ENCODE measurements at places on chromosomes 1 and 21. TPM values are rescaled to one million over a fixed set of nuclear protein-coding genes. Genes with fewer than 3 reads are reported as not detected.

The CRABP2 gene
- 3.1 TPM for polyA plus RNA-seq

DNA sequence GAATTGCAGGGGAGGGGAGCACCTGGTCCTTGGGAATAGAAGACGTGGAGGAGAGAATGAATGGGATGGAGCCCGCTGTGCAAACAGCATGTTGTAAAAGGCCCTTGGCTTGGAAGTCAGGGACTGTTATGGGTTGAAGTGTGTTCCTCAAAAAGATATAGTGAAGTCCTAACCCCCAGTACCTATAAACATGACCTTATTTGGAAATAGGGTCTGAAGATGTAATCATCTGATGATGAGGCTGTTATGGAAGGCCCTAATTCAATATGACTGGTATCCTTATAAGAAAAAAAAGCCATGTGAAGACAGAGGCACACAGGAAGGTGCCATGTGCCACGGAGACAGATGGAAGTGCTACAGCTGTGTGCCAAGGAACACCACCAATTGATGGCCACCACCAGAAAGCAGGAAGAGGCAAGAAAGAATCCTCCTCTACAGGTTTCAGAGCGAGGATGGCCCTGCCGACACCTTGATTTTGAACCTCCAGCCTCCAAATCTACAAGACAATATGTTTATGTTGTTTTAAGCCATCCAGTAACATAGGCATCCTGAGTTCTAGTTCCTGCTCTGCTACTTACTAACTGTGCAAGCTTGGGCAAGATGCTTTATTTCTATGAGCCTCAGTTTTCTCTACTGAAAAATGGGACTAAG lies 51.2 kb downstream of the LRRN2 start:
- H3K4me1 ChIP-seq = no peaks in the 10 kb centered on the region
- no peak for DNase-seq
- H3K4me3 ChIP-seq = no peak overlapping the region
- no peak overlapping the region for H3K27ac ChIP-seq
- no peaks in the 10 kb centered on the region for H3K36me3 ChIP-seq

- no peaks in the 10 kb centered on the region for H3K4me1 ChIP-seq
- no peaks in the 10 kb centered on the region for H3K27me3 ChIP-seq
- peak overlapping the region; percentile 90 for H3K27ac ChIP-seq
- H3K4me3 ChIP-seq = peak overlapping the region; percentile 61
- H3K36me3 ChIP-seq = no peaks in the 10 kb centered on the region
- peak; percentile 98 for DNase-seq
Measured at GRCh38 chr1:155227261-155228095, 19.0 kb downstream of the MTX1 start.

DNA sequence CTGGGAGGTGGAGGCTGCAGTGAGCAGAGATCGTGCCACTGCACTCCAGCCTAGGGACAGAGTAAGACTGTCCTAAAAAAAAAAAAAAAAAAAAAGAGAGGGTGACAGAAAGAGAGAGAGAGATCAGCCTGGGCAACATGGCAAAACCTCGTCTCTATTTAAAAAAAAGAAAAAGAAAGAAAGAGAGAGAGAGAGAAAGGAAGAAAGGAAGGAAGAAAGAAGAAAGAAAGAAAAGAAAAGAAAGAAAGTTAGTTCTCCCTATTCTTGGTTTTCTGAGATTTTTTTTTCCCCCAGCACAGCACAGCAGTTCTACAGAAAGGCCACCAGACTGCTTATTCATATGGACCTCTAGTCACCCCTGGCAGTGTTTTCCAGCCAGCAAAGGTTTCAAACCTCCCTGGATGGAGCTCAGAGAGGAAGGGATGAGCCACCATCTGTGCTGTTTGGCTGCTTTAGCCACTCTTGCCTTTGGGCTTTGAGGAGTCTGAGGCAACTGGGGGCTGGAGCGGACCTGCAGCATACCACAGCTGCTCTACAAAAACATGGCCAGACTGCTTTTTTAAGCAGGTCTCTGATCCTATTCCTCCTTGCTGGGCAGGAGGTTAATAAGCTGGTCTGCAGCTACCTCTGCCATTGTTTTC lies 10.6 kb downstream of the S100A6 start:
- H3K4me1 ChIP-seq = no peaks in the 10 kb centered on the region
- no peak for DNase-seq
- H3K36me3 ChIP-seq = no peaks in the 10 kb centered on the region
- no peaks in the 10 kb centered on the region for H3K27me3 ChIP-seq
- H3K27ac ChIP-seq = no peak overlapping the region

DNA sequence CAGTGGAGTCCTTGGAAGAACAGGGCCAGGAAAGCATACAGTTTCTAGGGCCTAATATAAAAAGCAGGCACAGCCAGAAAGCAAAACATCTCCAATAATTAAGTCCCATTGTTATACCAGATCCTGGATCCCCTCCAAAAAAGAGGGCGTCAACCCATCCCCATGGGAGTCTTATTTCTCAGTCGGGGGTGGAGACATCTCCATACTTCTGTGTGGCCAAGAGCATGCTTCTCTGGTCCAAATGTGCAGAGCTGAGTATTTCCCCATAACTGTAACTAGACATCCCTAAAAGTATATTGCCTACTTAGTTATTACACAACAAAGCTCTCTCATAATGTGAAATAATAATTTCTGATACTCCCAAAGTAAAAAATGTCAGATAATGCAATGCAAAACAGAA lies 104.2 kb upstream of the SOX13 start:
- no peaks in the 10 kb centered on the region for H3K27me3 ChIP-seq
- H3K4me1 ChIP-seq = no peaks in the 10 kb centered on the region
- no peak overlapping the region for H3K27ac ChIP-seq
- DNase-seq = no peak
- no peaks in the 10 kb centered on the region for H3K36me3 ChIP-seq
- no peak overlapping the region for H3K4me3 ChIP-seq

DNA sequence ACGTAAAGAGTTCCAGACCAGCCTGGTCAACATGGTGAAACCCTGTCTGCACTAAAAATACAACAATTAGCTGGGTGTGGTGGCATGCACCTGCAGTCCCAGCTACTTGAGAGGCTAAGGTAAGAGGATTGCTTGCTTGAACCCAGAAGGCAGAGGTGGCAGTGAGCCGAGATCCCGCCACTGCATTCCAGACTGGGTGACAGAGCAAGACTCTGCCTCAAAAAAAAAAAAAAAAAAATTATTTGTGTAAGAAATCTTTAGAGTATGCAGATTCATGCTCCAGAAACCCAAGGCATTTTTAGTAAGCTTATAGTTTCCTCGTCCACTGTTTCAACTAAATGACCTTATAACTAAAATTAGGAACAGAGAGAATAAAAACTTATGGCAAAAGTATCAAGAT lies 51.3 kb downstream of the ABL2 start:
- H3K4me1 ChIP-seq = no peaks in the 10 kb centered on the region
- no peak overlapping the region for H3K27ac ChIP-seq
- H3K36me3 ChIP-seq = no peaks in the 10 kb centered on the region
- H3K4me3 ChIP-seq = no peak overlapping the region

DNA sequence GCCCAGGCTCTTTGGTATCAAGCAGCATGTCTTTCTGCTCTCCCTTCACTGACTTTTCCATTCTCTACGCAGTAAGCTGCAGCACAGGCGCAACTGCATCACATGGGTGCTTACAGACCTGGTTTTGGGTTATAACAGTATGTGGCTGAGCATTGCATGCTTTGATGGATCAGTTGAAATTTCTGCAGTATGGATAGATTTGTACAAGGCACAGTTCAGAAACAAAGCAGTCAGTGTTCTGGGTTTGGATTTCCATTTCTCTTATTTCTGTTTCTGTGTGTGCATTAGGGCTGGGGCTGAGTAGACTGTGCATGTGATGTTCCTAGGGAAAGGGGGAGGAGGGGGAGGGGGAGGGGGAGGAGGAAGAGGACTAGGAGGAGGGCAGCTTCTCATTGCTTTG lies 4.5 kb downstream of the FAM163A start:
- H3K27ac ChIP-seq = no peak overlapping the region
- no peaks in the 10 kb centered on the region for H3K4me1 ChIP-seq
- DNase-seq = no peak
- H3K36me3 ChIP-seq = no peaks in the 10 kb centered on the region
- H3K4me3 ChIP-seq = no peak overlapping the region

DNA sequence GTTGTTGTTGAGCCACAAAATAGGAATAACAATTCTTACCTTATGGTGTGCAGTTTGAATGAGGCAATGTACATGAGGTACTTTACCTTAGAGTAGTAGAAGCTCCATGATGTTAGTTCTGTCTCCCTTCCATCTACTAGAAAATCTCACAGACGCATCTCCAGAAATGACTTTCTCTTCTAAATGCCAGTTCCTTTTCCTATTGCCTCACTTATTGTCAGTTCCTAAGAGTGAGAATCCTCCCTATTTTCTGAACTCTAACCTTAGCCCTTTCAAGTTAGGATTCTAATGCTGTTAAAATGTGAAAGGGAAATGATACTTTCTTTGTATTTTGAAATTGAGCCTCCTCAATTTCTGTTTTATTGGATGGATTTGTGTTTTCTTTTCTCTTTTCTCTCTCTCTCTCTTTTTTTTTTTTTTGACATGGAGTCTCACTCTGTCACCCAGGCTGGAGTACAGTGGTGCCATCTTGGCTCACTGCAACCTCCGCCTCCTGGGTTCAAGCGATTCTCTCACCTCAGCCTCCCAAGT lies 18.6 kb upstream of the MAPKAPK2 start:
- H3K27me3 ChIP-seq = no peaks in the 10 kb centered on the region
- H3K27ac ChIP-seq = no peak overlapping the region
- no peak for DNase-seq
- H3K4me3 ChIP-seq = no peak overlapping the region
- no peaks in the 10 kb centered on the region for H3K4me1 ChIP-seq
- no peaks in the 10 kb centered on the region for H3K36me3 ChIP-seq

- DNase-seq = peak; percentile 93
- H3K27ac ChIP-seq = no peak overlapping the region
- no peaks in the 10 kb centered on the region for H3K36me3 ChIP-seq
- no peak overlapping the region for H3K4me3 ChIP-seq
- H3K27me3 ChIP-seq = no peaks in the 10 kb centered on the region
Measured at GRCh38 chr1:225694151-225694603, 41.3 kb upstream of the ENAH start.

The ANGPTL1 gene
- 4.1 TPM for polyA plus RNA-seq

- H3K4me1 ChIP-seq = no peaks in the 10 kb centered on the region
- H3K27ac ChIP-seq = no peak overlapping the region
- DNase-seq = no peak
- H3K4me3 ChIP-seq = no peak overlapping the region
Measured at GRCh38 chr21:39107739-39108138, 75.5 kb downstream of the PSMG1 start.

- H3K4me3 ChIP-seq = no peak overlapping the region
- no peaks in the 10 kb centered on the region for H3K27me3 ChIP-seq
- DNase-seq = peak; percentile 70
- H3K27ac ChIP-seq = no peak overlapping the region
- no peaks in the 10 kb centered on the region for H3K4me1 ChIP-seq
Measured at GRCh38 chr1:17494114-17494729, 45.3 kb upstream of the ARHGEF10L start.

- H3K36me3 ChIP-seq = no peaks in the 10 kb centered on the region
- no peak overlapping the region for H3K27ac ChIP-seq
- no peak overlapping the region for H3K4me3 ChIP-seq
- peak; percentile 42 for DNase-seq
- no peaks in the 10 kb centered on the region for H3K4me1 ChIP-seq
- H3K27me3 ChIP-seq = no peaks in the 10 kb centered on the region
Measured at GRCh38 chr1:78070758-78071157, 25.0 kb downstream of the GIPC2 start.

The GREM2 gene
- polyA plus RNA-seq = 11.3 TPM

The CRYAA gene
- polyA plus RNA-seq = not detected

GRCh38 chr1:47537966-47538365 lies 100.1 kb downstream of the FOXD2 start:
- no peak overlapping the region for H3K27ac ChIP-seq
- H3K4me1 ChIP-seq = peaks cover 4% of the 10 kb centered on the region
- H3K36me3 ChIP-seq = no peaks in the 10 kb centered on the region
- no peak overlapping the region for H3K4me3 ChIP-seq
- DNase-seq = no peak

The INSRR gene
- polyA plus RNA-seq = not detected

Measured in small intestine (tissue), 16 donors.